ENCODE measurements at places on chromosomes 2 and 18. TPM values are rescaled to one million over a fixed set of nuclear protein-coding genes. Genes with fewer than 3 reads are reported as not detected.

The KIAA2012 gene
- total RNA-seq, result 0.24 TPM

The GPR35 gene
- total RNA-seq, result 3.4 TPM

The WIPF1 gene
- total RNA-seq, result 29.2 TPM

The GULP1 gene
- 41.7 TPM for total RNA-seq

- no peaks in the 10 kb centered on the region for H3K4me1 ChIP-seq
- DNase-seq, result no peak
- H3K4me3 ChIP-seq, result no peak overlapping the region
- no peaks in the 10 kb centered on the region for H3K27me3 ChIP-seq
- no peak overlapping the region for H3K27ac ChIP-seq
- H3K36me3 ChIP-seq, result no peaks in the 10 kb centered on the region
Measured at GRCh38 chr18:55743736-55744135, 155.7 kb upstream of the TCF4 start.

- H3K36me3 ChIP-seq, result no peaks in the 10 kb centered on the region
- H3K27me3 ChIP-seq, result no peaks in the 10 kb centered on the region
- H3K4me1 ChIP-seq, result no peaks in the 10 kb centered on the region
- no peak overlapping the region for H3K27ac ChIP-seq
- no peak overlapping the region for H3K4me3 ChIP-seq
Measured at GRCh38 chr2:104518256-104518655, 335.7 kb upstream of the POU3F3 start.

DNA sequence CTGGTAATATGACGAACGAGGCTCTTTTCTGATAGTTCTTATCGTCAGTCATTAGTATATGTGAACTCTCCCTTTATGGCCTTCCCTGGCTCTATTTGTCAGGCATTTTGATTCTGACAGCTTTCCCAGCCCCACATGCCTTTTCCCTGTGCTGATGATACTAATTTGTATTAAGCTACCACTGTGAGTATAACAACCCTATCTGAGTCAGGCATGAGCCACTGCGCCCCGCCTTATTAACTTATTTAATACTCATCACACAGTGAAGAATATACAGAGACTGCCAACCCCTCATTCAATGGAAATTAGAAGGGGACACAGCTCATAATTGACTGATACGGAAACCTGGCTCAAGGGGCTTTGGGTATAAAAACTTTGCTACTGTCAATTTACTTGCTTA, 140.0 kb downstream of the NETO1 start:
- no peak overlapping the region for H3K4me3 ChIP-seq
- H3K27me3 ChIP-seq, result no peaks in the 10 kb centered on the region
- no peak overlapping the region for H3K27ac ChIP-seq
- no peak for DNase-seq
- no peaks in the 10 kb centered on the region for H3K36me3 ChIP-seq

DNA sequence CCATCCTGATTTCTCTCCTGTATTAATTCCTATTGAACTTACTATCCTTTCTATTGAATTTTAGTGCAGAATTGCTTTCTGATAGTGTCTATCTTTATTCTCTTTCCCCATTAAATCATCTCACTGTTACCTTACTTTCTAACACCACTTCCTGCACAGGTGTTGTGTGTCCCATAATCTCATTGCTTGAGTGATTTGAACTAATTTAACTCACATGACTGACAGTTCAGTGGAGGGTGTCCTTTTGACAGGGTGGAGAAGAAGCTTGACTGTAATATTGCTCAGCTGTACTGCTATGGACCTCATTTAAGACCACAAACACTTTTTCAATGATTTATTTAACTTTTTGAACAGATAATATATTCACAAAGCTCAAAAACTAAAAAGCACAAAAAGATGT, 211.8 kb downstream of the NRXN1 start:
- no peaks in the 10 kb centered on the region for H3K36me3 ChIP-seq
- no peak overlapping the region for H3K27ac ChIP-seq
- H3K4me1 ChIP-seq, result no peaks in the 10 kb centered on the region
- no peaks in the 10 kb centered on the region for H3K27me3 ChIP-seq

All from ovary (tissue), 10 donors.